ENCODE measurements at places on chromosomes 5 and 9. TPM values are rescaled to one million over a fixed set of nuclear protein-coding genes. Genes with fewer than 3 reads are reported as not detected.

DNA sequence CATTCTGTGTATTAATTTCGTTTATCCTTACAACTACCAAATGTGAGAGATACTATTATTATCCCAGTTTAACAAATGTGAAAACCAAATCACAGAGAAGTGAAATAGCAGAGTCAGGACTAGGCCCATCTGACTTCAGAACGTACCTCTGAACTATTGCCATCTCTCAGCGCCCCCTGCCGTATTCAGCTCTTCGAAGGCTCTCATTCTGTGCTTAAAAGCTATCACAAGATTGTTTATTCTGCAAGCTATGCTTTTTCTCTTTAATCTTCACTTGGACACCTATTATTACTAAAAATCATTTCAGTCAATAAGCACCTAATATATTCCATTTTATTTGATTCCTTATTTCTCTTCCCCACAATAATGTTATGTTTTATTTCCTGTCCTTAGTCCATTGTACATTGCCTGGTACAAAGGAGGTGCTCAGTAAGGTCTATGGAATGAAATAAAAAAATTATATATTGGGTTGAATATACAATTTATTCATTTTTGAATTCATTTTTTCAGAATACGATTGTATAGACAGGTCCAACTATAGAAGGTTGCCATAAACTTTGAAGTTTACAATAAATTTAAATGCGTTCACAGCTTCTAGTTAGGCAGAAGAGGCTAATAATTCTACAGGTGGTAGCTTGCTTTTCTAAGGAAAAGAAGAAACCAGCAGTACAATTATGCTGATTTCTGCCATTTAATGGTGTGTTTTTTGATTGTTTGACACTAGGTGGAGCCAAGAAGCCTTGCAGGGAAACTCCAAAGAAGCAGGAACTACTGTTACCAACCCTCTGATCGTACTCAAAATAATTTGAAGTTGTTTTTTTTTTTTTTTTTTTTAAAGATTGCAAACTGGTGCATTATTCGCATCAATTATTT, 202.2 kb upstream of the DMRTA1 start:
- no peak overlapping the region for H3K27ac ChIP-seq
- no peaks in the 10 kb centered on the region for H3K36me3 ChIP-seq
- H3K4me3 ChIP-seq, result peak overlapping the region; percentile 7
- no peak for DNase-seq
- H3K27me3 ChIP-seq, result no peaks in the 10 kb centered on the region

DNA sequence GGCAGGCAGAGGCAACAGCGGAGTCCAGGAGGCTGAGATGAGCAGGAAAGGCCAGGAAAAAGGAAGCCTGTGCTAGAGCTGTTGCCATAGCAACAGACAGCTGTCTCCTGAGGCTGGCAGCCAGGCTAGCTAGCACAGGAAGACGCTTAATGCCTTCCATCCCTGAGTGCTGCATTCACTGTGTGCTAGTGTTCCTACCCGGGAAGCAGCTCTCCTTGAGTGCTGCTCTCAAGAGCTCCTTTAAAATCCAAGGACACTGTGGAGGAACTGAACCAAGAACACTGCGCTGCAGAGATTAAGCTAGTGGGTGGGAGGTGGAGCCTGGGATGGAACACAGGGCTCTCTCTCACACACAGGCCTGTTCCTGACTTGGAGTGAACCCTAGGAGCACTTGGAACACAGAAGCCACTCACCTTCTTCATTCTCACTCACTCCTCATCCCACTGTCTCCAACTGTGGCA, 53.5 kb upstream of the IL7R start:
- no peak overlapping the region for H3K27ac ChIP-seq
- DNase-seq, result peak; percentile 15
- H3K4me1 ChIP-seq, result peaks cover 20% of the 10 kb centered on the region
- H3K4me3 ChIP-seq, result no peak overlapping the region
- H3K27me3 ChIP-seq, result no peaks in the 10 kb centered on the region

GRCh38 chr9:133727277-133727875, 10.8 kb downstream of the SARDH start:
- H3K4me1 ChIP-seq, result no peaks in the 10 kb centered on the region
- peaks cover 75% of the 10 kb centered on the region for H3K27me3 ChIP-seq
- no peak for DNase-seq
- no peak overlapping the region for H3K27ac ChIP-seq
- H3K36me3 ChIP-seq, result no peaks in the 10 kb centered on the region

DNA sequence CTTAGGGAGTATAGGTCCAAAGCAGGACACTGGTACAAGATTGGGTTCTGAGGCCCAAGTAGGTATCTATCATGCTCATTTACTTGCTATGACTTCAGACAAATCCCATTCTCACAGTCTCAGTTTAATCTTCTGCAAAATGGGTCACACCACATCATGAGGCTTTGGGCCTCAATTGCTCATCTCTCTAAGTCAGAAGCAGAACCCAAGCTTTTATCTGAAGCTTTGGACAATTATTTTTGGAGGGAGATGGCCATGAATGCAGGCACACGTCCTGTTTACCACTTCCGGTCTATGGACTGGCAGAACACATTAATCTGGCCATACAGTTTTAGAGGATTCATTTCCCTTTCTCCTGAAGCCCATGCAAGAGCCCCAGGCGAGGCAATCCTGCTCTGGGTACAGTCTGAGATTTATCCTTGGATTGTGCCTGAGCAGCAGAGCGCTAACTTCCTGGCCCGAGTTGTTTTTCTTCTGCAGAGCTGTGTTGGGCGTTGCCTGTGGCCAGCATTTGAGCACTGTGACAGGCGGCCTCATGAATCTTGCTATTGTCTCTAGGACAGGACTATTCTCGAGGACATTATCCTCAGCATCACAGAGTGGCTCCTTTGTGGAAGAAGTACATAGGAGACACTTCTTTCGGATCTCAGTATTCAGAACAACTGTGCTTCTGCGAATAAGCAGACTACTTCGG, 16.1 kb downstream of the SLC22A4 start:
- peak overlapping the region; percentile 12 for H3K27ac ChIP-seq
- no peaks in the 10 kb centered on the region for H3K27me3 ChIP-seq
- H3K4me3 ChIP-seq, result no peak overlapping the region
- H3K4me1 ChIP-seq, result peaks cover 2% of the 10 kb centered on the region
- no peak for DNase-seq

INVS gene
- 6.7 TPM for total RNA-seq

Measured in left ventricle myocardium inferior (tissue), 1 donor.